ENCODE measurements at places on chromosomes 12 and 14. TPM values are rescaled to one million over a fixed set of nuclear protein-coding genes. Genes with fewer than 3 reads are reported as not detected.

TAS2R7 gene
- not detected for total RNA-seq

DPPA3 gene
- not detected for total RNA-seq

DNA sequence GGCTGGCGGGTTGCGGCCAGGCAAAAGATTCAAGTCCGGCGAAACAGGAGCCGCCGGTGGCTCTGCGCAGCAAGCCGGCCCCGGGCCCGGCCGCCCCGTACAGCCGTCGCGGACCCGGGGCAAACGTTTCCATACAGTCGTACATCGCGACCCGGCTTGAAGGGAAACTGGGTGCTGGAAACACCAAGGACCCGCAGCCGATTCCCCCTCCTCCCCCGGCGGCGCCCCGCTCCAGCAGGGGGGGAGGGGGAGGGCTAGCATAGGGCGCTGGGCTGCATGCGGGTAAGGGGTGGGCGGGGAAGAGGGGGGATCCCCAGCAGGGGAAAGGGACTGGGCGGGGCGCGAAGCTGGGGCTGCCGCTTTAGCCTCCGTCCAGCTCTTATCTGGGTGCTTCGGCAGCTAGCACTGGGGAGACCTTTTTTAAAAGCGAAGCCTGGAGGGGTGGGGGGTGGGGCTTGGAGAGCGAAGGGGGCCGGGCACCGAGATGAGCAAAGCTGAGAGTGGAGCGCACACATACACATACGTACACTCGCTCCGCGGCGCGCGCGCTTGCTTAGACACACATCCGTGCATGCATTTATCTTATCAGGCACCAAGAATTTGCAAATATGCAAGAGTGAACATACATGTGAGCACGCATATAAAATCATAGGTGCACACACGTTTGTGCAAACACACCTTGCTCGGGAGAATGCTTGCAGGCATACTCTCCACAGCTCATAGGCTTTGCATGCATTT, 11.9 kb downstream of the RARG start:
- H3K27me3 ChIP-seq: peaks cover 38% of the 10 kb centered on the region
- H3K4me3 ChIP-seq: peak overlapping the region; percentile 77
- H3K36me3 ChIP-seq: no peaks in the 10 kb centered on the region
- H3K27ac ChIP-seq: peak overlapping the region; percentile 73

EPYC gene
- not detected for total RNA-seq

KLRK1 gene
- total RNA-seq: not detected

DNA sequence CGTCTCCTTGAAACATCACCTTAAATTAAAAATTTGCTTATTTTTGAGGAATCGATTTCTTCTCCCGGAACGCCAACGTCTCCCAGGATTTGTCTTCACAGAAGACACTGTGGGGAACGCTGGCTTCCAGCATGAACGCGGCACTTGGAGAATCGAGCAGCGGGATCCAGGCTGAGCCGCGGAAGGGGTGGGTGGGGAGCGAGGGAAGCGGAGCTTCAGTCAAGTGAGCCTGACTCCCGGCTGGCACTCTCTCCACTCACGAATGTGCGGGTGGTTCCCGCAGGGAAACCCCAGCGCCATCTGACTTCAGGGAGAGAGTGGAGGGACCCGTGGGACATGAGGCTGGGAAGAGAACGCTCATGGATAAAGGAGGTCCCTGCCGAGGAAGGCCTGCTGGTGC, 506.0 kb upstream of the TMEM132C start:
- no peak overlapping the region for H3K4me3 ChIP-seq
- H3K27me3 ChIP-seq: no peaks in the 10 kb centered on the region
- H3K27ac ChIP-seq: no peak overlapping the region
- H3K36me3 ChIP-seq: peaks cover 2% of the 10 kb centered on the region
- no peaks in the 10 kb centered on the region for H3K4me1 ChIP-seq

- peaks cover 51% of the 10 kb centered on the region for H3K4me1 ChIP-seq
- H3K27me3 ChIP-seq: no peaks in the 10 kb centered on the region
- no peak for DNase-seq
- no peak overlapping the region for H3K4me3 ChIP-seq
- H3K36me3 ChIP-seq: peaks cover 6% of the 10 kb centered on the region
Observed at GRCh38 chr14:85471744-85472143, 58.2 kb upstream of the FLRT2 start.
